NCI-H1105 (cell line): ENCODE measurements at places on chromosomes 5 and 9.

DNA sequence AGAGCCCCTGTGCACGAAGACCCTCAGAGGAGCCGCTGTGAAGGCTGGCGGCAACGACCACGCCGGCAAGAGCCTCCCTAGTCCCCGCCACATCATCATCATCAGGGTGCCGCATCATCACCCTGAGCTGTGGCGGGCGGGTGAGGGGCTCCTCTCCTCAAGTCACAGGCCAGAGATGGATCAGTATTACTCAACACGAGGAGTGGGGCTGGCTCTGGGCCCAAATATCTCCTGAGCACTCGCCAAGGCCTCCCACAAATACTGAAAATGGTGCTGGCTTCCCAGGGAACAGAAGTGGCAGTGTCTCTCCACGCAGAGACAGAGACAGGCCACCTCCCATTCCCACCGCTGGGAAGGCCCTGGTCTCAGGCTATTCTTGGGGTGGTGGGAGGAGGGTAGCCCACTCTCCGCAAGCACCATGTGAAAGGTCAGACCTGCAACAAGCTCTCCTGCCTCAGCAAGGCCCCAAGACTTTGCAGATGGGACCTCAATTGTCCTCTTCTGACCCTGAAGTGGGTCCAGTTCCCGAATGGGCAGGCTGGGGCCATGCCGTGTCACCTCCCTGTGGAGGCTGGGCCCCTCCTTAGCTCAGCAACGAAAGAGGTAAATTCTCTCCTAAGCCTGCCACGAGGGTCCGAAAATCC, 39.3 kb upstream of the ZNF354A start:
- no peak for DNase-seq

DNA sequence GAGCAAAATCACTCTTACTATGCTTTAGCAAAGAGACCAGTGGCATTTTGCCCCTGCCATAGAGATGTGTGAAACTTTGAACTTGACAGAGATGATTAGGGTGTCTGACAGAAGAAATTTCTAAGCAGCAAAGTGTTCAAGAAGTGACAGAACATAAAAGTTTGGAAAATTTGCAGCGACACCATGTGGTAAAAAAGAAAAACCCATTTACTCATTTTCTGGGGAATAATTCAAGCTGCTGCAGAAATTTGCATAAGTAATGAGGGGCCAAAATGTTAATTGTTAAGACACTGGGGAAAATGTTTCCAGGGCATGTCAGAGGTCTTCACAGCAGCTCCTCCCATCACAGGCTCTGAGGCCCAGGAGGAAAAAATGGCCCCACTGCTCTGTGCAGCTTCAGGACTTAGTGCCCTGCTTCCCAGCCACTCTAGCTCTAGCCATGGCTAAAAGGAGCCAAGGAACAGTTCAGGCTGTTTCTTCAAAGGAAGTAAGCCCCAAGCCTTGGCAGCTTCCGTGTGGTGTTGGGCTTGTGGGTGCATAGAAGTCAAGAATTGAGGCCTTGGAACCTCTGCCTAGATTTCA, 6.1 kb upstream of the AP3B1 start:
- DNase-seq: no peak

- DNase-seq: no peak
Observed at GRCh38 chr5:36273809-36274526, 27.7 kb downstream of the RANBP3L start.

DNA sequence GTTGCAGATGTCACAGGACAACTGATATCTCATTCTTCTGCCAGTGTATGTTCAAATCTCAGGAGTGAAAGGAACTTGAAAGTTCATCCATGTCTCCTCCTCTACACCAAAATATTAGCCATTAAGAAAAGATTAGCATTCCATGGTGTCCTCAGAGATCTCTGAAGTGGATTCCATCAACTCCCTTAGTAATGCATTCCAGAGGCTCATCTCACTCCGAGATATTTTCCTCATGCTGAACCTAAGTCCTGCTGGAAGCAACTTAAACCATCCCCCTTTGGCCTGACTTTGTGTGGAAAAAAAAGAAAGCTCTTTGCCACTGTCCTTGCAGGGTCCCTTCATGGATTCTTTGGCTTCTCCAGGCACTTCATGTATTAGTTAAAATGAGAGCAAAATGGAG, 155.7 kb upstream of the ZNF462 start:
- DNase-seq: no peak

- DNase-seq: no peak
Observed at GRCh38 chr9:5563886-5564285, 53.6 kb downstream of the PDCD1LG2 start.

- DNase-seq: no peak
Observed at GRCh38 chr5:85709728-85710127, 908.0 kb upstream of the COX7C start.

- no peak for DNase-seq
Observed at GRCh38 chr9:103816146-103816545, 278.0 kb upstream of the SMC2 start.

GRCh38 chr5:58381566-58381965, 78.3 kb downstream of the PLK2 start:
- no peak for DNase-seq
